Right cardiac atrium (tissue), 5 donors: ENCODE measurements at places on chromosomes 16 and 17. TPM values are rescaled to one million over a fixed set of nuclear protein-coding genes. Genes with fewer than 3 reads are reported as not detected.

Gene C17orf78
- not detected for polyA plus RNA-seq

Gene RHBDL1
- 2.3 TPM for polyA plus RNA-seq

Gene TBC1D3G
- 2.7 TPM for polyA plus RNA-seq

Gene MT1H
- not detected for polyA plus RNA-seq

DNA sequence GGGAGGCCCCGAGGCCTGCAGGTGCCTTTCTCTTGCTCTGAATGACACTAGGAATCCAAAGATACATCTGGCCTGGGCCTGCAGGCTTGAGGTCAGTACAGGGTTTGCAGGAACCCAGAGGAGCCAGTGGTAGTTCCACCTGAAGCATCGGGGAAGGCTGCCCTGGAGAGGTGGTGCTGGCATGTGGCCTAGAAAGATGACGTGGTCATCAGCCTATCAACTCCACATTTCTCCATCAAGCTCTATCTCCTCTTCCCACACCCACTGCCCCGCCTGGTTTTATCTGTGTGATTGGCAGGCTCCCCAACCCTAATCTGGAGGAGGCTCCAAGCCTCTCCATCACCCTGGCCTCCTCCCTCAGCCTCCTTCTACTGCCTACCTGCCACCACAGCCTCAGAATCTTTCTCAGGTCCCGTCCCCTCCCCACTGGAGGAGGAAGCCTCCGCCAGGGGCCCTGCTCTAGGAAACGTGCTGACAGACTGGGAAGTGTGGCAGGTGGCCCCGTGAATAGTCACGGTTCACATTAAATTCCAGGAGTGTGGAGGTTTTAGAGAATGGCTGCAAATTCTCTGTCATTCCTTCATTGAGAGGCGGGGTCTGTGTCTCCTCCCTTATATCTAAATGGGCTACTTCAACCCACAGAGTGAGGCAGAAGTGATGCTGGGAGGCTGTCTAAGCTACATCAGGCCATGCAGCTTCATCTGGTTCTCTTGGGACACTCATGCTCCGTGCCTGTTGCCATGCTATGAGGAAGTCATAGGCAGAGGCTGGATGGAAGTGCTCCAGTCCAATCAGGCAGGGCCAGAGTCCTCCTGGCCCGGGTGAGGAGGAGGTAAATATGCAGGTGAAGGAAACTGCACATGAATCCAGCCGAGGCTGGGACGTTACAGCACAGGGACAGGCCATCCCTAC lies 11.4 kb upstream of the MAP2K3 start:
- no peak for DNase-seq

DNA sequence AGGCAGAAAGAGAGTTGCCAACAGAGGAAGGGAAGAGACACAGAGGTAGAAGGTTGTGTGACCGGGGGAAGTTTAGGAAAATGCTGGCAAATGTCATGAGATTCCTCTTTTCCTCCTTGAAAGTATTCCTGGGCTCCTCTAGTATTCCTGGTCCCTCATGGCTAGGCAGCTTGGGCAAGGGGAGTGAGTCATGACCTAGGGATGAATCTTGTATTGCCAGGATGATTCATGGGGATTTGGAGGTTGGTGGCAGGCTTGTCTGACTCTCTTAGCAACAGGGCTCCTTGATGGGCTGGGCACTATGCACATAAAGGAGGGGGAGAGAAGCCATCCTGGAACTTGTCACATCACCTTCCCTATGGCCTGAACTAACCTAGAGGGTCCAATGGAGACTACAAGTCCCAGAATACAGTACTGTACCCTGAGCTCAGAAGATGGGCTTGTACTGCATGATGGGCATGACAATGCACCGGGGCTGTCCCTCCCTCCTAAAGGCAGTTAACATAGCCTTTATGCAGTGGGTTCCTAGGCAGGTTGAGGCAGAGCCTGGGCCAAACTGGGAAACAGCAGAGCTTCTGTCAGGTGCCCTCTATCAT lies 2.1 kb upstream of the SEZ6 start:
- DNase-seq = no peak

- no peak for DNase-seq
Measured at GRCh38 chr16:81601008-81601428, 156.4 kb downstream of the CMIP start.

DNA sequence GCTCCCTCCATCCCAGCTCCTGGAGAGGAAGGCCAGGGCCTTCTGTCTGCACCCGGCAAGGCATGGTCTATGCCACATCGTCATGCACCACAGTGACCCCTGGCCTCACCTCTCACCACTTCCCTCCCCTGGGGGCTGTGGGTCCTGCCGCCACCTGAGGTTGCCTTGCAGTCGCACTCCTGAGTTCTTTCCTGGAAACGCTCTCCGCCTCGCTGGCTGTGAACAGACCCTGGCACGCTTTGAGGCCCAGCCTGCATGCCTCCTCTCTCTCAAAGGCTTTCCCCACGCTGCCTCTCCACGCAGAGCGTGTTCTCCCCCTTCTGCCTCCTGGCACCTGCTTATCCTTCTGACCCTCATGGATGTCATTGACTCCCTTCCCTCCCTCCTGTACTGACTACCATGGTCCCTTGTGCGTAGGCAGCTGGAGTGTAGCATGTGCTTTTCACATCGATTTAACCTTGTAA lies 45.4 kb downstream of the SEC14L1 start:
- DNase-seq = peak; percentile 48
